Panc1 (cell line): ENCODE measurements at places on chromosomes 3 and 15.

- DNase-seq, result no peak
Observed at GRCh38 chr3:111366515-111366914, 175.5 kb upstream of the CD96 start.

- DNase-seq, result no peak
Observed at GRCh38 chr3:110181226-110181625, 843.9 kb upstream of the DPPA4 start.

DNA sequence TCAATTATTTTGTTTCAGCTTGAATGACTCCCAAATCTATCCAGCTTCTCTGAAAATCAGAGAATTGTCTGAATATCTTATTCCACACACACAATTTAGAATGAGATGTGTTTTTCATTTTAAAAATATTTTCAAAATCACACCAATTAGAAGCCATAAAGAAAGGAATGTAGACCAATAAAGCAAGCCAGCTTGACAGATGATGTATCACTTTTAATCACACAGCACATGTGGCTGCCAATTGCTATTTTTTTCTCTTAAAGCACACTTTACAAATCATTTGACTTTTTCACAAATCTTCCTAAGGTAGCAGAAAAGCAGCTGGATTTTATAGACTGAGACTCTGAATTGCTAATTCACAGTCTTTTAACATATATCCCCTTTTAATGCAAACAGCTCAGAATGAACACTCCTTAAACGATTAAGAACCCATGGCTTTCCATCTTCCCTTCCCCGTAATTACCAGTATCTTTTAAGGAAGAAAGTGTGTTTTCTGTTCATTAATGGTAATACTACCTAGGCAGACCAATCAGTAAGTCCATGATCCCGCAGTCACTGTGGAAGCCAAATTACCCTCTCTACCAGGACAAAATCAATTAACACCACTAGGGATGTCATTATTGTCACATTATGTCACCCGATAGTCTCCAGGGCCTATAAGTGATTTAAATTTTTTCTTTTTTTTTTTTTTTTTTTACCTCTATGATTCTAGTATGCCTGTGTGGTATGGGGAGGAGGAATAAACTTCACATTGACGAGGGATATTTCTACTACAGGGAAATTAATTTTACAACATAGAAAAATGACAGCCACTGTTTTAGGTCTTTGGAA lies 250.0 kb upstream of the VEPH1 start:
- DNase-seq, result no peak

DNA sequence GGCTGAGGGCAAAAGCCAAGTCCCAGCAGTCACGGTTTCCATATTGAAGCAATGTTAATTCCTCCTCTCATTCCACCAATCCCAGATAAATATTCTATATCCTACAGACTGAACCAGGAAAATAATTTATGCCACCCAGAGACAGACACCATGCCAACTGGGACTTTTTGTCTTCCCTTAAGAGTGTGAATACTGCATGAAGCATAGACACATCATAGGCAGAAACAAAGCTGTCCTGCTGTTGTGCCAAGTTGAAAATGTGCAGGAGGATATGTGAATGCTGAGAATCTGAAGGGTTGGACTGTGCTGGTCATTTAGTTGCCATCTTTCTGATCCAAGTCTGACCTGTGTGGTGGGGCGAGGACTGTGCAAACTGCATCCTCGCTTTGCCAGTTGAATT lies 37.7 kb downstream of the RFTN1 start:
- no peak for DNase-seq

GRCh38 chr3:185365291-185366073 lies 2.5 kb downstream of the MAP3K13 start:
- no peak for DNase-seq

DNA sequence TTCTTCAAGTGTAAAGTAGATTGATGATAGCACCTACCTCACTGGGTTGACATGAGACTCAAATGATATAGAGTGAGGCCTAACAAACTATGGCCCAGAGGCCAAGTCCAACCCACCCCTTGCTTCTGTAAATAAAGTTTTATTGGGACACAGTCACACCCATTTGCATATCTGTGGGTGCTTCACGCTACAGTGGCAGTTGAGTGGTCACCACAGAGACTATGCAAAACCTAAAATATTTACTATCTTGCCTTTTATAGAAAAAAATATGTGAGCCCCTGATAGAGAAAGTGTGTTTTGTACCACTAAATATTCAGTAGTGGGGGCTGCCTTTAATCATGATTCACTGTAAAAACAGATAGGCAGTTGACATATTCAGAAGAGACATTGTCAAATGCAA lies 38.0 kb downstream of the ACAN start:
- no peak for DNase-seq

GRCh38 chr3:11312166-11312565 lies 40.0 kb downstream of the ATG7 start:
- DNase-seq, result no peak

- no peak for DNase-seq
Observed at GRCh38 chr15:60936186-60936585, 292.9 kb downstream of the RORA start.

- DNase-seq, result no peak
Observed at GRCh38 chr15:31434588-31435260, 108.1 kb downstream of the KLF13 start.

DNA sequence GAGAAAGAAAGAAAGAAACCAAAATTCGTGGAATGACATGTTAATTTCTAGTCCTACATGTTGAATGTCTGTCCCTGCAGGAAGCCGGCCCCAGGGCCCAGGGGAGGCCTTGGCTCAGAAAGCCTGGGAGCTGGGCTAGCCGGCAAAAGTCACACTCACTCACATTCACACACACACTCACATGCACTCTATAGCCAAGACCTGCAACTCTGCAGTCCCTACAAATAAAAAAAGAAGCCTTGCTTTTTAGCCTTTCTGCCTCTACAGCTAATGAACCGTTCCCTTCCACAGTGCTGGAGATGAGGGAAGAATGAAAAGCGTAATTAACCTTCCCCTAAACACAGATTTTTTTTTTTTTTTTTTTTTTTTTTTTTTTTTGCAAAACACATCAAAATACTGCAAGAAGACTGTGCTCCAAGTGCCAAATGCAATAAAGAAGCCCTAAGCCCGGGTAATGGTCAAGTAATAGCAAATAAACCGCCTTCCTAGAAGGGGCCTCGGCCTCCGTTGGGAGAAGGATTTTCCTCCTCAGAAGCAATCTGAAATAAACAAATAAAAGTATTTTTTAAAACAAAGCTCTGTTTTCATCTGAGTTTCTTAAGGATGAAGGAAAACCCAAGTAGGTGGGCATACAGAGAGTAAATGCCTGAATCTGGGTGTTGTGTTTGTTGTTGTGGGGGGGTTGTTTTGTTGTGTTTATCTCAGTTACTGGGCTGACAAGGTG lies 4.3 kb downstream of the MECOM start:
- no peak for DNase-seq

GRCh38 chr3:188574885-188575284 lies 420.9 kb downstream of the LPP start:
- no peak for DNase-seq

GRCh38 chr15:73681856-73682599 lies 2.2 kb upstream of the CD276 start:
- no peak for DNase-seq

DNA sequence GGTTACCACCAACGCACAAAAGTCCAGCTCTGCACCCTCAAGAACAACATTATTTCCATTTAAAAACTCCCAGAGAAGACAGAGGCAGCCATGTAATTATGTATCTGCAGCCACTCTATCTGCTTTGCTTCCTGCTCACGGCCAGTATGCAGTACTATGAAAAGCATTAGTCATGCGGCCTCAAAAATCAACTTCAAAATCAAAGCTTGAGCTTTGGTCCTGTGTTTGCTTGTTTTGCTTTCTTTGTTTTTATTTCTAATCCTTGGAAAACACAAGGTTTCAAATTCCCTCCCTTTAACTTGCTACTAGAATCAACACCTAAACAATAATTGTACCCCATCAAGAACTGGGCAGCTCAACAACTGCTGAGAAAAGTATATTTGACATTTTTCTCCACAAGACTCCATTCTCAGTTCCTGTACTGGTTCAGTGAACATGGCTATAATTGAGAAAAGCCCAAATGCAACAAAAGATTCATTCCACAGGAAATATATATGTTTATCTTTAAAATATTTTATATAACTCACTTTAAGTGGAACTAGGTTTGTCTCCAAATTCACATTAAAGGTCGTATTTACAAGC lies 37.6 kb downstream of the GBE1 start:
- no peak for DNase-seq

GRCh38 chr15:68994981-68995761 lies 19.3 kb upstream of the NOX5 start:
- no peak for DNase-seq
